HS-27A (cell line): ENCODE measurements at places on chromosomes 11 and 22.

DNA sequence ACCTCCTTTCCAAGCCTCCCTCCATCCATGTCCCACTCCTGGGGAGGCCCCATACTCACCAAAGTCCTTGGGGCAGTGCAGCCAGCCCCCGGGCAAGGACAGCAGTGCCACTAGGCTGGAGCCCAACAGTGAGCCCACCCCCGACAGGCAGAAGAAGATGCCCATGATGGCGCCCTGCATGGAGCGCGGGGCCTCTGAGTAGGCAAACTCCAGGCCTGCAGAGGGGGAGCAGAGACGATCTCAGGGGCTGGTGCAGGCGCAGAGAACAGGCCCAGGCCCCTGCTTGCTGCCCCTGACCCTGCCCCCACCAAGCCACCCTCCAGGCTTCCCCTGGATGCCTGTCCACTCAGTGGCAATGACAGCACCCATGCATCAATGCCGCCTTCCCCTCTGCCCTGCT is 13.6 kb downstream of the TMEM132A start:
- DNase-seq: no peak

GRCh38 chr11:111540114-111540936 is at the start of gene LAYN:
LAYN (plus strand) TSS chr11:111540720; CDS start chr11:111540844, 124 bp downstream.
- no peak for DNase-seq

DNA sequence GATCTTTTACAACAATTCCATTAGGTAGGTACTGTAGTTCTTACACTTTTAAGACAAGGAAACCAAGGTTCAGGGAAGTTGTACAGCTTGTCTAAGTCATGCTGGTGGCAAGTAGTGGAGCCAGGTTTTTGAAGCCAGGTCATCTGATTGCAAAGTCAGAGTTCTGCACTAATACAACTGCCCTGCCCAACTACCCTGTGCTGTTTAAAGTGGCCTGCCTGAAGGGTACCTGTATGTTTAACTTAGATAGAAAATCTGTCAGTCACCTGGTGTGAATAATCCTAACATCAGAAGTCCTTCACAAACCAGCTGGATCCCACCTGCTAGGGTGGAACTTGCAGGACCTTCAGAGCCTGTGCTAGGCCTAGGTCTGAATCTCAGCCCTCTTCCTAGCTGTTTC is 44.2 kb downstream of the ARFGAP2 start:
- no peak for DNase-seq

DNA sequence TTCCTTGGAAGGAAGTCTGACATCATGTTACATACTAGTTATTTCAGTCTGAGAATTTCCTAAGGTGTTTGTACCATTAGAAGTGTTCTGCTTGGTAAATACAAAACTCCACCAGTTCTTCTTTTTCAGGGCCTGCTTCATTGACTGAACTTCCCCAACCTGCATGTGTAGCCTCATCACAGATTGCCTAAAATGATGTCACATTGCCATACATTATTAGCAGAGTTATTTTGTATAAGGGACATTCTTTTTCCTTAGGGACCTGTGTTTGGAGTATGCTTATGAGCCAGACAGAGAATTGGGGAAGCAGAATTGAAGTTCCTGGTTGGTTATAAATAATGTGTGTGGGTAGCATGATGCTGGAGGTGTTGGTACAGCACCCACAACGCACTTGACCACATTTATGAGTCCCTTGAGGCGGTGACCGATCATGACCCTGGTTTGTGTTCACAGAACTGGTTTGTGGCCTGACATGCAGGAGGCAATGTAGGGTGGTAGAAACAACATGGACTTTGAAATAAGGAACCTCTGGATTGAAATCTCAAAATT is 16.4 kb upstream of the MMP7 start:
- no peak for DNase-seq

DNA sequence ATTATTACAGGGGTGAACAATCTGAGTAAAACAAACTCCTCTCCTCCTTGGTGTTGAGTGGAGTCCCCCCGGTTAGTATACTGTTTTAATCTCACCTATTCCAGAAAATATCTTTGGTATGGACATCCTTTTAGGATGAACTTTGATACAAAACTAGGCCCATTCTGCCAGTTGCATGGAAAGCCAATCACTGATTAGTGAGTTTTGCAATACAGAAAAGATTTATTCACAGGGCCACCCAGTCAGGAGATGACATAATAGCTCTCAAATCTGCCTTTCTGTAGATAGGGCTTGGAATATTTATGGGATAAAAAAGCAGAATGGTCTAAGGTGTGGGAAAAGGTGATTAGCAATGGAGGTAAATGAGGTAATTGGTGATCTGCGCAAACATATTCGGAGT is 30.3 kb upstream of the SLC22A25 start:
- DNase-seq: no peak

DNA sequence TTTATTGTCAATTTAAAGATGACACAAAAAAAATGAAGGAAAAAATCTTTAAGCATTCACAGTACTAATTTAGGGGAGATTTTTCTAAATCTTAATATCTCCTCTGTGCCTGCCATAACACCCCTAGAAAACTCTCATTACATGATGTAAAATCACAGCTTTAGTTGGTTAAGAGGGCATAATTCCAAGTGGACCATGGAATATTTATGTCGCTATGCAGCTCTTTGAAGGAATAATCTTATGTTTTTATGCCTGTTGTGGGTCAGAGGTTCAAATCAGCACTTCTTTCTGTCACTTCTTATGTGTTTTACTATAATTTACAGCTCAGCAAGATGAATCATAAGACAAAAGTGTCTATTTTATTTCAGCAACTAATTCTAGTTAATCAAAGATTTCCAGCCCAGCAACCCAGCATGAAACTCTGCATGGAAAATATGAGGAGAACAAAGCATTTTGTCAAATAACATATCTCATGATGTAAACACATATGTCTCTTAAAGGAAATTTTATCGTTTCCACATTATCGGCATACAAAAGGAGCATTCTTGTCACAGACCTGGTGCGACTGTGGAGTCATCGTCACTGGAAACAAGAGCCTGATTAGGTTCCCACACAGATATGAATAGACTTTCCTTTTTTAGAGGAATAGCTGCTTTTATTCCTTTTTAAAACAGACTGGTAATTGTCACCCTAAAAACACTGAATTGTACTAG is 274.8 kb downstream of the SOX6 start:
- no peak for DNase-seq

- DNase-seq: no peak
Measured at GRCh38 chr22:35625763-35626432, 8.8 kb upstream of the MB start.

DNA sequence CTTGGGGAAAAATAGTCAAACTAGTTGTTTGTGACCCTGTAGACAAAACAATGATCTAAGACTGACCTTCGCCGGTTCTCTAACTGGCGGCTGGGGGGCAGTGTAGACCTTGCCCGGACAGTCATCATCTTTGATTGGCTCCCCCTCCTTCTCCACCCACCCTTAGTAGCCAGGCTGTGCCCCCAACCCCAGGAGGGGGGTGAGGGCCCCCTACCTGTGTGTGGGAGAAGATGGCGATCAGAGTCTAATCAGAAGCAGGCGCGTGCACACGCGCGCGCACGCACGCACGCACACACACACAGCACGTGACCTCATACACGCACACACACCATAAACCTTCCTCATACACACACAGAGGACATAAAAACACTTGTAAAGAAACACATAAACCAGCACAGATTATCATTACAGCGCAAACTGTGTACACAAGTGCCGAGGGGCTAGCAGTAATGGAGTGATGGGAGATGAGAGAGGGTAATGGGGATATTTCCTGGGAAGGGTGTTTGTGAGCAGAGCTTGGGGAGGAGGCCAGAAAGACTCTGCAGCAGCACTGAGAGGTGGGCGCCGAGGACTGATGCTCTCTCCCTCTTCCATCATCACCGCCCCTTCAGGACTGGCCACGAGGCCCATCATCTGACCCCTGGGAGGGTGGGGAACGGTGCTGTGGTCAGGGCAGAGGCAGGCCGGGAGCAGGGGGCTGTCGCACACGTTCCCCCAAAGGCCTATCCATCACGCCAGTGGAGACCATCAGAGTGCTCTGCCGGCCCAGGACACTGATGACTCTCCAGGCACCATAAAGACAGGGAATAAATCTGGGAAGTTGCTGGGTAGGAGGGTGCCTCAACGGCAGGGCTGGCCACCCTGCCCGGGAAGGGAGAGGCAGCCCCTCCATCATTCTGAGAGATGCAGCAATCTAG is 12.2 kb downstream of the NECTIN1 start:
- DNase-seq: no peak

GRCh38 chr11:93967258-93967657 is 53.9 kb upstream of the HEPHL1 start:
- DNase-seq: no peak

GRCh38 chr11:103380031-103380430 is 270.8 kb downstream of the DYNC2H1 start:
- no peak for DNase-seq

- peak; percentile 77 for DNase-seq
Measured at GRCh38 chr11:12272821-12273617, 104.4 kb upstream of the PARVA start.

- no peak for DNase-seq
Measured at GRCh38 chr22:42906605-42907348, 49.7 kb upstream of the ARFGAP3 start.
